ENCODE measurements at places on chromosomes 5 and 9.

DNA sequence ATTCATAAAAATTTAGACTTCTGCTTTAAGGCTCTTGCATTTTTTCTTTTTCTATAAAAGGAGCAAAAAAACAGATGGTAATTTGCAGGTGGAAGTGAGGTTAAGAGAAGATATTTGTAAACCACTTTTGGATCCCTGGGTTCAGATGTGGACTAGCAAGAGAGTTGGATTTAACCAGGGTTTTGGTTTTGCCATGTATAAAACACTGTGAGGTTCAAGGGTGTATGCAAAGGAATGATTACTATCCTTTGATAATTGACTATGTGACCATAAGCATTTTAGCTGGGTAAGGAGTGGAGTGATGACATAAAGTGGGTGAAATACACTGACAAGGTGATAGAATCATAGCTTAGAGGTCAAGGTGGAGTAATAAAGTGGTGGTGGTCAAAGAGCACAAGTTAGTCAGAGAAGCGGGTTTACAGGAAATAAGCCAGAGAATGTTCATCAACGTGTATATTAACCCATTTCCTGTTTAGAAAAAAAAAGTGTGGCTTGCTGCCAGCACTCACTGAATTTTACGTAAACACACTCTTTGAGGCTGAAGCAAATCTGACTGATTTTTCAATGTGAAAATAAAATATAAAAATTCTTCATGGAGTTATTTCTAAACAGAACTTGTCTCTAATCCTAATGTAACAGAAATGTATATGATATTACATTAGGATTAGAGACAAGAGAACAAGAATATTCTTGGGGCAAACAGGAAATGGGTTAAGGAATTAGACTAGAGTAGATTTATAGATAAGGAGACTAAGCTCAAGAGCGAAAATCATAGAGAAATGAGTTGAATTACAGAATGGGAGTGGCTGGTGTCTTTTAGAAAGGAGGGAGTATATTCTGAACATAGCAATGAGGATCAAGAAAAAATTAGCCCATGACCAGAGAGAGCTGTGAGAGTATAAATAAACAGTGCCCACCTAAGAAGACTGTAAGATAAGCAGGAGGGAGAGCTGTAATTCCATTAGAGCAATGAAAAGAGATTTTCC is 74.5 kb downstream of the CDKN2A start:
- no peak for DNase-seq

- no peak for DNase-seq
Measured at GRCh38 chr5:136811086-136811485, 445.7 kb upstream of the TRPC7 start.

DNA sequence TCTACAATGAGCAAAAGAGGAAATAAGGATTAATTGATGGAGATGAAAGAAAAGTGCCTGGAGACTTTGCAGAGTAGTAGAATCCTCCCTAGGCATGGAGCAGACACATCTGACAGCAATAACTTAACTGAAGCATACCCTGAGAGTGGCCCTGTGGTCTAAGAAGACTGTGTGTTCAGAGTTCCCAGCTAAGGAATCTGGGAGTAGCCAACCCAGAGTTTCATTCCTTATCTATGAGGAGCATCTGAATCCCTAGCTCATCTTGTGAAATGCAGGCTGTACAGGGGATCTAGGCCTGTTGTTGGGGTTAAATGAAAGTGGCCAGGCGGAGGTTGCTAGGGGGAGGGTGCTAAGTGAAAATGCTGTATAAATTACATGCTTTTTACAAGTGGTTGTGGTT is 233.1 kb upstream of the FBXL7 start:
- no peak for DNase-seq

- no peak for DNase-seq
Measured at GRCh38 chr9:22105005-22105722, 96.1 kb upstream of the CDKN2B start.

DNA sequence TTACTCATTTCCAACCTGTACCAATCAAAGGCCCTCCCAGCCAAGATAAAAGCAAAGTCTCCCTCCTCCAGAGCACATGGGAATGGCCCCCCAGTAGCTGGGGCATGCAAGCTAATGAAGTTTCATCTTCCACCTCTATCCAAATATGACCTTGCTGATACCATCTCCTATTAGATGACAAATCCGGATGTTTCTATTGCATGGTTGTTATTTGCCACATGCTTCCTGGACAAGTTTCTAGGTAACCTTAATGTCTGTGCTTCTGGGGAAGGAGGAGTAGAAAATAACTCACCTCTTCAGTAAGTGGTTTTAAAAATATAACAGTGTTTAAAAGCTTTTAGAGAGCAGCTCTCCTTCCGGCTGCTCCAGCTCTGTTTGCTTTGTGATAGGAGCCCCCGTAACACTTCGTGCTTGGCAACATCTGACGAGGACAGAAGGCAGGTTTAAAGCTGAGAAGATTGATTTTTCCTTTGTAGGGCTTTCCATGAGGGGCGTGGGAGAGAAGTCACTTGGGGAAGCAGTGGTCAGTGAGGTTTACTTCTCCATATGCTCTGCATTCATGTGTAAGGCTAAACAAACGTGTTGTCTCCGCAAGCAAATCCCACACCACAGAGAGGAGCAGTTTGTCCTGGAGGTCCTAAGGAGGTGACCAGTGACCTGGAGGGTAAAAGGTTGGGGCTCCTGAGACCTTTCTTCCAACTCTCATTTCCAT is 40.3 kb upstream of the GLRX start:
- no peak for DNase-seq

DNA sequence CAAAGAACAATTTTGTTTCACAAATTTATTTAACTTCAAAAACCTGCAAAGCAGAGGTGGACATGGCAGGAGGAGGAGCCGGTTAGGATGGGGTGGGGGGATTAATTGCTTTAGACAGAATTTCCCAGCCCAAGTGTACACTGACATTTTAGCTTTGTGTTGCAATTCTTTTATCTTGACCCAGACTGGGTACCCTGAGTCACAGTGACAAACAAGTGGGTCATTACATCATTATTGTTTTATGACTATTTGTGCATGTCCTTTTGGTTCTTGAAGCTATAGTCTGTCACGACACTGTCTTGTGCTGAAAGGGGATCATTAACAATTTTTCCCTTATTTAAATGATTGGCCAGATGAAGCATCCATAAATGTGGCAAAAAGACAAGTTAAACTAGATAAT is 84.5 kb upstream of the VCAN start:
- no peak for DNase-seq

GRCh38 chr5:107560377-107560776 is 110.4 kb downstream of the EFNA5 start:
- no peak for DNase-seq

- no peak for DNase-seq
Measured at GRCh38 chr5:102731693-102732092, 23.4 kb upstream of the PAM start.

GRCh38 chr9:124502711-124503702 is 4.2 kb downstream of the NR5A1 start:
- DNase-seq, result no peak

- DNase-seq, result no peak
Measured at GRCh38 chr5:10290438-10290837, 17.3 kb downstream of the CMBL start.

- DNase-seq, result no peak
Measured at GRCh38 chr5:61675015-61675692, 343.1 kb downstream of the ZSWIM6 start.

GRCh38 chr5:175692996-175693710 is 35.3 kb downstream of the HRH2 start:
- no peak for DNase-seq

- no peak for DNase-seq
Measured at GRCh38 chr5:27087747-27088146, 49.4 kb upstream of the CDH9 start.

DNA sequence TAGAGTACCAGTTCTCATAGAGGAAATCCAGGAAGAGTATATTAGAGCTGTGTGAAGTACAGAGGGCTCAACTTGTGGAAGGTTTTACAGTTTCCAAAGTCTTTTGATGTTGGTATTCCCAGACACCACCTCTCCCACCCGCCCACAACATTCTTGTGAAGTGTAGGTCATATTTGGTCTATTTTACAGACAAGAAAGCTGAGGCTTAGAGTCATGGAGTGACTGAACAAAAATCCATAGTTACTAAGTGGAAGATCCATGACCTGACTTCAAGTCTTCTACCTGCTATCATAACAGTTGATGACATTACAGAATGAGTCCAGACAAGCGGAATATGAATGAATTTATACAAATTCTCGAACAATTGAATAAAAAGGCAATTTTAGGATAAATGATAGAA is 187.1 kb upstream of the RPS23 start:
- DNase-seq, result no peak

DNA sequence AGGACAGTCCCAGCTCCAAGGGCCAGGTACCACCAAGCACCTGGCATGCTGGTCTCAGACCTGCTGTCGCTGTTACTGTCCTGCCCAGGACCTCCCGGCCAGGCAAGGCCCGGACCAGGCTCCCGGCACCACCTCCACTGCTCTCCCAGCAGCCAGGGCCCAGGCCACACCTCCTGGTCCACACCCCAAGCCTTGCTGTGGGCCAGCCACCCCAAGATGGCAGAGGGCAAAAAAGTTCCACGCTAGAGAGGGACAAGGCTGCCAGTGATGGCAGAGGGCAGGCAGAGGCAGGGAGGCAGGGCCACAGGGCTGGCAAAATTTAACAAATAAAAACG is 1.1 kb downstream of the DNLZ start:
- DNase-seq, result no peak

- no peak for DNase-seq
Measured at GRCh38 chr5:124871303-124871702, 124.9 kb upstream of the ZNF608 start.

GRCh38 chr5:39665328-39665727 is 240.5 kb upstream of the DAB2 start:
- no peak for DNase-seq

DNA sequence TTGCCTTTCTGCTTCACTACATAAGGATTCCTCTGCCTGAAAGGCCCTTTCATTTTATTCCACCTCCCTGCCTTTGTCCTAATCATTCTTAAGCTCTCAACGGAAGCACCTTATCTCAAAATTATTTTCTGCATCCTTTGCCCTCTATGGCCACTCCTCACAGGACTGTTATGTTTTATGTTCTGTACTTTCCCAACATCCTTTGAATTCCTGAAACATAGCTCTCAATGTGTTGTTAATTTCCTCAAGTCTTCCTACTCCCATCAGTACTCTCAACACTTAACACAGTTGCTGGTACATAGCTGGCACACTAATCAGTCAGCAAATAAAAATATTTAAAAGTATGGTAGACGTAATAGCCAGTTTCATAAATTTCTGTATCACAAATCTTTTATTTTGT is 193.0 kb downstream of the RFX3 start:
- DNase-seq, result no peak

DNA sequence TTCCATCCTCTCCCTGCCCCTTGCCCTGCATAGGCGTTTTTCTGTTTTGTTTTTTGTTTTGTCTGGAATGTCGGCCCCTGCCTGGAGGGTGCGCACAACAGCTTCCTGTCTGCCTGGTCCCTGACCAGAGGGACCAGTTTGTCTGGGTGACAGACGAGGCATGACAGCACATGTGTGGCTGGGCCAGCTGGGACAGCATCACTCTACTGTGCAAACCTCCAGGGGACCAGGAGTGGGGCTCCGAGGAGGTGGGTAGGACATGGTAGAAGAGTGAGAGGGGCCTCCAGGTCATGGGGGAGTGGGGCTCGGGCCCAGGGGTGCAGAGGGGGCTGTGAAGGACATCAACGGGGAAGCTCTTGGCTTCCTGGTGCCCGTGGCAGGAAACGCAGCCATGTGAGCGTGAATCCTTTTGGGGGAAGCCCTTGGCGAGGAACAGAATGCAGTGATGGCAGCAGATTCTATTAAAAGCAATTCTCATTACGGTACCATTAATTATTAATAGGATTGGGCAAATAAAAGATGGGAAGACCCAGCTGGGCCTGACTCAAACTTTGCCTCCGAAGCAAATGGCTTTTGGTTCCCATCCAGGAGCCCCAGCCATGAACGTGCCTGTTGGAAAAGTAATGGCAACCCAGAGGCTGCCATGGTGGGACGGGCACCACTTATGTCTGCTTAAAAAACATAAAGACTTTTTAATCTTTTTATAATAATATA is 184.4 kb upstream of the IER5L start:
- DNase-seq, result no peak

GRCh38 chr9:95110921-95111525 is 206.5 kb downstream of the FANCC start:
- no peak for DNase-seq

DNA sequence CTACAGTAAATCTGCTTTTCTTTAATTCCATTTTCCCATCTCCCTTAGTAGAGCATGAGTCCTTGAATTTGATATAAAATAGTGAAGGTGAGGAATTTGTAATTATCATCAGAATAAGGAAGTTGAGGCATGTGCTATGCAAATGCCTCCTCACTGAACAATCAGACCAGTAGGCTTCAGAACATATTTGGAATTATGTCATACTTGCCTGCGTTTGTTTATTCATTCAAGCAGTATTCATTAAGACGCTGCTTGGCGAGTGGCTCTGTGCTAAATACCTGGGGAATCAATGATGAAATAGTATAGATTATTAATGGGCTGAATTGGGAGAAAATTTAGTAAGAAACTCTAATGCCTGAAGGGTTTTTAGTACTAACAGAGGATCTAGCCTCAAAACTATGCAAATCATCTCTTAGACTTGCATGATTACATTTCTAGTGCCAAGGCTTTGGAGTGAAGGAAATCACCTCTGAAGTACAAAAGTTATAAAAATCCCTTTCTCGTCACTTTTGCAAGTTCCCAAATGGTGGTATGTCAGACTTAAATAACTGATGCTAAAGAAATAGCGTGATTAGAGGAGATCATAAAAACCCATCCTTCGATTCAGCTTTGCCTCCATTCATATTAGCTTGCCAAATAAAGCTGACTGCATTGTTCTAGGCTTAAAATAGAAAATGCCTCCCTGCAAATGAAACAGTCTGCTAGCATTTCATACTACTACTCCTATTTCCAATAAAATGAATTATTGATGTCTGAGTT is 141.7 kb downstream of the PCSK5 start:
- no peak for DNase-seq

- no peak for DNase-seq
Measured at GRCh38 chr9:72808446-72808768, 144.4 kb downstream of the ALDH1A1 start.

- no peak for DNase-seq
Measured at GRCh38 chr5:35608881-35609779, 8.5 kb upstream of the SPEF2 start.

DNA sequence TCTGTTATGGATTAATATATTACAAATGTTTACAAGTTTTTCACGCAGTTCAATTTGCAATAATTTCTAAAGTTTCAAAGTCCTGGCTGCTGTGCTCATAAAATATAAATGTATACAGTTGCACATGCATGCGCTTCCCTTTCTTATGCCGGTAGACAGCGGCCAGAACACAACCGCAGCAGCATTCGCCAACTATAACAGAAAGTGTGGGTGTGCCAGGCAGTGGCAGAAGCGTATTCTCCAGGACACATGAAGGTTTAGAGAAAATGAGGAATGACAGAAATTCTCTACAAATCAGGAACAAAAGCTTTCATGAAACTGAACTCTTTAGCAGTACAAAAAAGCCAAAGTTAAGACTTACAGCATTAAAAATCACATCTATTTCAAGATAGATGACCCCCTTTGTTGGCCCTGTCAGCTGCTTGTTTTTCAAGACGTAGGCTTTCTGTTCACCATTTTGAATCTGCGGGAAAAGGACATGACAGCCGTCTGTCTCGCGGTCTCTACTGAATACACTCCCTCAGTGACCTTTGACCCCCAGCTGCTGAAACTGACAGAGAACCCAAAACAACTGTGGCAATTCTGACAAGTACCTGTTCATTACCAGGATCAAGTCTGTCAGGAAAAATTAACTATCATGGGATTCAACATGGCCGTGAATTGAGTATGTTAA is 252.2 kb downstream of the SLF1 start:
- DNase-seq, result no peak

GRCh38 chr5:141518618-141519015 is 29.7 kb downstream of the PCDHGC5 start:
- DNase-seq, result no peak

- DNase-seq, result no peak
Measured at GRCh38 chr5:129177451-129177850, 82.9 kb downstream of the ISOC1 start.

All from NCI-H187 (cell line).